Stimulated activated CD4-positive, alpha-beta T cell treated with anti-CD3 and anti-CD28 coated beads, Interleukin-12 subunit alpha, Interleukin-12 subunit beta, amount 100 ng/mL, for 4 hours (primary cell): ENCODE measurements at places on chromosomes 5 and 9.

DNA sequence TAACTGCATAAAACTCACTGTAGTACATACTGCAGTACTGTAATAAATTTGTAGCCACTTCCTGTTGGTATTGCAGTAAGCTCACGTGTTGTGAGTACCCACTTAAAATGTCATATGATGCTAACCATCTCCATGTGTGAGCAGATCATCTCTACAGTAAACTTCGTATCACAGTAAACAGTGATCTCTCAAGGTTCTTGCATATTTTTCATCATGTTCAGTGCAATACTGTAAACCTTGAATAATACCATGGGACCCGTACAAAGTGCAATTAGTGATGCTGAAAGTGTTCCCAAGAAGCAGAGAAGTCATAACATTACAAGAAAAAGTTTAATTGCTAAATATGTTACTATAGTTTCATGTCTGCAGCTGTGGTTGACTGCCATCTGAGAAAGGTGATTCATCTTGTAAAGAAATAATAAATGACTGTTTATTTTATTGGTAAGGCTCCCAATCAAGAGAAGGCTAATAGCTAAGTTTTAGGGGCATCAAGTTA, 253.8 kb upstream of the POU5F2 start:
- DNase-seq, result no peak

DNA sequence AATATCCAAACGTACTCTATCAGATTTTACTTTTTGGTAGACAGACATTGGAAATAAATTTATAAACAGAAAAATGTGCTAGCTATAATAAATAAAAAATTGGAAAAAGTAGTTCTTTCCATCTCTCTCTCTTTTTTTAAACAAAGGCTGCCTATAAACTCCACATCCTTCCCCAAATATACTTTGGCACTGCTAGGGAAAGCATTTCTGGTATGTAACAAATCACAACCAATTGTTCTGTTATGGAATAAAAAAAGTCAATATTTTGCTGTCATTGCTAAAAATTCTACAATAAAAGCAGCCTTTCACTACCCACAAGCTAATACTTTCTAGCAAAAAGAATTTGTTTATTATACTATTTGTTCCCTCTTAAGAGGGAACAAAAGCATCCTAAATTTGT, 169.2 kb upstream of the TARS1 start:
- DNase-seq, result no peak

DNA sequence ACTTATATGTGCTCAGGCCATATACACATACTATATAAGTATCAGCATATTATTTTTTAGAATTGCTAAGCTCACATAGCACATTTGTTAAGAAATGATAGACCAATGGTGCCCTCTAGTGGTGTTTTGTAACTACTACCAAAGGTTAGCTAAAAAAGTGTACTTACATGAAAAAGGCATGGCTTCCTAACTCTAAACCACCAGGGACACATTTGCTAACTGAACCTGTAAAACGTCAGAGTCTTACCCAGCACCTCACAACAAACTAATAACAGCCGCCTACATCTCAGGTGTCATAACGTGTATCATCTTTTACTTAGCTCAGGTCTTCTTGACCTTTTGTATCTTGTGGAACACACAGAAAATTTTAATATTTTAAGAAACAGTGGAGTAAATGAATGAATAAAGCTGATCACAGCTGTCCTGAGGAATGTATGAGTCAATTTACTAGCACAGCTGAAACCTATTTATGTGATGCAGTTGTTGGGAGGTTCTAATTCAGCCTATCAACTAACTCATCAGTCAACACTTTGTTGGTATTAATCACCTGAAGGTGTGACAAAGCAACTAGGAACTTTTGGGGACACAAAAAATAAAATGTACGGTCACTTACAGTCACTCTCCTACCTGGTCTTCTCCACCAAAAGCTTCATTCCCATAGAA, 72.9 kb downstream of the BAAT start:
- no peak for DNase-seq

GRCh38 chr9:65409471-65409980, 124.5 kb upstream of the FOXD4L5 start:
- DNase-seq, result no peak

GRCh38 chr9:33795281-33795680, at the start of gene PRSS3:
PRSS3 (plus strand) TSS chr9:33795561; CDS start chr9:33795574, 13 bp downstream.
- no peak for DNase-seq

- no peak for DNase-seq
These were observed 47.1 kb downstream of the BRINP1 start for GRCh38 chr9:119322184-119322583.

GRCh38 chr5:56615361-56616153, 199.8 kb upstream of the MAP3K1 start:
- DNase-seq, result no peak

- DNase-seq, result no peak
These were observed 54.3 kb upstream of the PTPDC1 start for GRCh38 chr9:94029932-94030317.

DNA sequence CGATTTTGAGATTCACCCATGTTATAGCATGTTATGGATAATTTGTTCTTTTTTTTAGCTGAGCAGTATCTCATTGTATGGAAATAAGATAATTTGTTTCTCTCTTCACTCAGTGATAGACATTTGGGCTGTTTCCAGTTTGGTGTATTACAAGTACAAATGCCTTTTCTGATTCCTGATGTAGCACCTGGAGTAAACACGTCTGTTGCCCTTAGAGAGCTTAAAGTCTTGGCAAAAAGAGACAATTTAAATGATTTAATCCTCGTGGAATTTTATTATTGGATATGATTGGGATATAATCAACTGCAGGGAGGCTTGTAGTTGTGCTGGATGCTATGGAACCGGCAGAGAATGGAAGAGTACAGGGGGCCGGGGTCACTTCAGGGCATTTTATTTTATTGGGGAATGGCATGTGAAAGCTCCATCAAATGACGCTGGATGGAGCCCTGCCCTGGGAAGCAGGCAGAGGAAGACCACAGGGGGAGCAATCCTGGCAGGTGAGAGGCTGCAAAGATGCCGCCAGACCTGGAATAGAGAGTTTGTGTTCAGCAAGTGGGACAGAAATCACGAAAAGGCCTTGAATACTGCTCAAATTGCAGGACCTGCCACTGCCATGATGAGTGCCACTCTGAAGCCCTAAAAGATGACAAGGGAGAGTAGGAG, 31.0 kb upstream of the TGFBI start:
- no peak for DNase-seq

GRCh38 chr5:1393571-1394501, 48.9 kb upstream of the CLPTM1L start:
- DNase-seq, result no peak

DNA sequence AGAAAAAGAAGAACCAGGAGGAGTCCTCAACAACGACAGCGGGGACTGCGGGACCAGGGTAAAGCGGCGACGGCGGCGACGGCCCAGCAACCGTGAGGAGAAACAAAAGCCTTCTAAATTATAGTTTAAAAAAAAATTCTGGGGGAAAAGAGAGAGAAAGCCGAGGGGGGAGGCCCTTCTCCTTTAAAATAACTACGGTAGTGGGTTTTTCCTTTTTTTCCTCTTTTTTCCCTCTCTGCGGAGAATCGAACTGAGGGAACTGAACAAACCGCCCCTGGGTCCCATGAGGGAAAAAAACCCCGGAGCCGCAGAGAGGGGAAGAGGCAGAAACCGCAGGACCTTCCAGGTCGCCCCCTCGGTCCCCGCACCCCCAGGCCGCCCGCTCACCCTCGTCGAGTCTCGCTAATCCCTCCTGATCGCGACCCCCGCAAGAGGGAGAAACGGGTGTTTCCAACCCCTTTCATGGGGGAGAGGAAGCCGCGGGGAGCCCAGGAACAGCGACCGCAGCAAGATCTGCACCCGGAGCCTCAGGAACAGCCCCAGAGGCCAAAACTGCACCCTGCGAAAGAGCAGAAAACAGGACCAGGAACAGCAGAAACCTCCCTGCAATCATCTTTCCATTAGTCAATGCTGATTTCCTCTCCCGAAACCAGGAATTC, 453 bp downstream of the CPEB4 start:
- DNase-seq, result no peak

GRCh38 chr5:142615948-142616347, 69.9 kb downstream of the FGF1 start:
- no peak for DNase-seq

DNA sequence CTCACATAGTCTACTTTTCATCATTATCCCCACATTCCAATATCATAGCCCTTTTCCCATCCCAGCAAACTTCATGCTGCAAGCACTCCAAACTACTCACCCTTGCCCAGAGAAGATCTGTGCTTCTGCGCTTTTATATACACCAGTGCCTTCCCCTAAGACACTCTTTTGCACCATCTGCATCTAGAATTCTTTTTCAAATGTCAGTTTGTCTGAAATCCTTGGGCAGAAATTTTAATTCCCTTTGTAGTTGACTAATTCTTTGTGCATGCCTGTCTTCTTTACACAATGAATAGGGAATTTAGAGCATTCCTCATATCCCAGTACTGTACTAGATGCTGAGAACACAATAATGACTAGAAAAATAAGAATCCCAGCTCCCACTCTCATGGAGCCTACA, 298.9 kb downstream of the KCNN2 start:
- no peak for DNase-seq

- no peak for DNase-seq
These were observed 217.7 kb downstream of the DEPDC1B start for GRCh38 chr5:60482301-60482700.

GRCh38 chr9:109689701-109690100, 90.3 kb upstream of the PALM2AKAP2 start:
- DNase-seq, result no peak

DNA sequence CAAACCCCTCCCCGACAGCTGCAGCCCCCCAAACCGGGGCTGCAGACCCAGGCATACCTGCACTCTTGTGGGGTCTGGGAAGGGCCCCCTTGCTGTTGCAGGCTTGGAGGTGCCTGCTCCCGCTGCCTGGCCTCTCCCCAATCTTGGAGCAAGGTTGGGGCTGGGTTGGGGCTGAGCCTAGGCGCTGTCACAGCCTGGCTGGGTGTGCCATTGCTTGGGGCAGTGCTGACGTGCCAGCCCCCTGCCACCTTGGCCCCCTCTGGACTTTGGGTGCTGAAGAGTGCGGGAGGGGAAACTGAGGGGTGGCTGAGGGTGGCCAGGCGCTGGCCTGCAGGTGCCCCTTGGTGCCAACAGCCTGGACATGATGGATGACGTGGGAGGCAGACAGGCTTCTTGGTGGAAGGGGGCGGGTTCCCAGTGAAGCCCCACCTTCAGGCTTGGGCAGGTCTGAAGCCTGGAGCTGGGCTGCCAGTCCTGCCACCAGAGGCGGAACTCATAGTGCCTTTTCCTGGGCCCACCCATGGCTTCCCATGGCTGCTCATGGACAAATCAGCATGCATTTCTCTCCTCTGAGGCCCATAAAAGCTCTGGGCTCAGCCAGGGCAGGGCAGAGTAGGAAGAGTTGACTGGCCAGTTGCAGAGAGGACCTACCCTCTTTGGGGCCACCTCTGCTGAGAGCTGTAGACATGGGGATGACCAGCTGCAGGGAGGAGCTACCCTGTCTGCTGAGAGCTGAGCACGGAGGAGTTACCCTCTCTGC, 19.1 kb downstream of the TMEM38B start:
- no peak for DNase-seq

- DNase-seq, result no peak
These were observed 986.4 kb upstream of the CDH18 start for GRCh38 chr5:20974426-20974825.

GRCh38 chr9:124790301-124790700, 13.4 kb downstream of the OLFML2A start:
- DNase-seq, result no peak

- DNase-seq, result no peak
These were observed 334.2 kb downstream of the PDE4D start for GRCh38 chr5:59559323-59559722.

DNA sequence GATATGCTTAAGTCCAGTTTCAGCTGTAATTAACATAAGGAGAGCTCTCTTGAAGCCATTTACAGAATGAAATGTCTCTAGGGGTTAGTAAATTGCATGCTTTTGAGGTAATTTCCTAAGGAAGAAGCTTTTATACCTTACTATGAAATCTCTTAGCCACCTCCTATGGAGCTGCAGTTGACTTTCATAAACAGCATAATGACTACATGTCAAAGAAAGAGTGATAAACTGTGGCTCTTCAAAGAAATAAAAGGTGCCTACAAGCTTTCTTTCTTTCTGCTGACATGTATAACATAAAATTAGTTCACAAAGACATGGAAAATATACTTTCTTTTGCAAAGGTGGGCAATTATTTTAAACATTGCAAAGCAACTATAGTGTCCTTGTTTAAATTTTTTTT, 90.8 kb downstream of the TMEM167A start:
- DNase-seq, result no peak

GRCh38 chr9:133585481-133586351, 23.5 kb downstream of the FAM163B start:
- no peak for DNase-seq
